ENCODE measurements at places on chromosomes 5 and 9.

GRCh38 chr5:112116371-112116770, 302.7 kb downstream of the EPB41L4A start:
- DNase-seq = no peak

GRCh38 chr5:97628031-97628430, 445.0 kb upstream of the RIOK2 start:
- no peak for DNase-seq

- no peak for DNase-seq
Measured at GRCh38 chr9:12884736-12885395, 110.0 kb downstream of the LURAP1L start.

- no peak for DNase-seq
Measured at GRCh38 chr9:35423499-35423898, 66.4 kb upstream of the RUSC2 start.

GRCh38 chr9:88890546-88890945, 100.7 kb upstream of the S1PR3 start:
- DNase-seq = no peak

- peak; percentile 32 for DNase-seq
Measured at GRCh38 chr5:55994495-55994997, at the start of gene IL6ST. Gene IL6ST, minus strand, starts transcription at chr5:55994963. Its CDS starts 18,685 bp downstream, at chr5:55976278.

GRCh38 chr9:119268985-119269384, 100.2 kb downstream of the BRINP1 start:
- DNase-seq = no peak

DNA sequence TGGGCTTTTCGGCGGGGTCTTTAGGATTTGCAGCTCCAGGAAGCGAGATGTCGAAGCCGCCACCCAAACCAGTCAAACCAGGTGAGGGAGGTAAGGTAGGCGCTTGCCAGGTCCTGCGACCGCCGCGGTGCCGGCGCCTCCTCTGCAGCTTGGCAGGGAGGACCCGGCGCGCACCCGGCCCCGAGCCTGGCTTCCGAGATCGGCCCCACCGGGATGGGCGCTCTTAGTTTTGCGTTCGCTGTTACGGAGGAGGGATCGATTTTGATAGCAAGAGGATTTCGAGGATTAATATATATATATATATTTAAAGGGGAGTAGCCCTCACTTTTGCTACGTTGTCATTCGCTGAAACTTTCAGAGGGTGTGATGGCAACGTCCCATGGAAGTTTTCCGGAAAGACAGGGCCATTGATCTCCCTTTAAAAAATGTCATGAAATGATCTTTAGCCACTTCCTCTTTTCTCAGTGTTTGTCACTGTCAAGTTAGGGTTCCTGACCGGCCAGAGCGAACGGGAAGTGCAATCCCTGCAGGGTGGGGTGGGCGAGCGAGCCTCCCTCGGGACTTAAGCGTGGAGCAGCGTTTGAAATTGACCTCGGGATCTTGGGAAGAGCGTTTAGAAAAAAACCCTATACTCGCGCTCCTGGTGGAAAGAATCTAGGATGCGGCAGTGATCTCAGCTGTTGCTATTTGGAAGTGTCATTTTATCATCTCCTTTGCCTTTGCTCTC, 495 bp downstream of the OSTF1 start:
- DNase-seq = peak; percentile 25

- DNase-seq = peak; percentile 66
Measured at GRCh38 chr5:91225848-91226686, 157.1 kb downstream of the ARRDC3 start.

GRCh38 chr9:82612942-82613341, 450.0 kb downstream of the RASEF start:
- no peak for DNase-seq

GRCh38 chr5:115850744-115851416, 9.1 kb downstream of the AP3S1 start:
- no peak for DNase-seq

- DNase-seq = no peak
Measured at GRCh38 chr5:67065237-67065636, 131.4 kb downstream of the CD180 start.

DNA sequence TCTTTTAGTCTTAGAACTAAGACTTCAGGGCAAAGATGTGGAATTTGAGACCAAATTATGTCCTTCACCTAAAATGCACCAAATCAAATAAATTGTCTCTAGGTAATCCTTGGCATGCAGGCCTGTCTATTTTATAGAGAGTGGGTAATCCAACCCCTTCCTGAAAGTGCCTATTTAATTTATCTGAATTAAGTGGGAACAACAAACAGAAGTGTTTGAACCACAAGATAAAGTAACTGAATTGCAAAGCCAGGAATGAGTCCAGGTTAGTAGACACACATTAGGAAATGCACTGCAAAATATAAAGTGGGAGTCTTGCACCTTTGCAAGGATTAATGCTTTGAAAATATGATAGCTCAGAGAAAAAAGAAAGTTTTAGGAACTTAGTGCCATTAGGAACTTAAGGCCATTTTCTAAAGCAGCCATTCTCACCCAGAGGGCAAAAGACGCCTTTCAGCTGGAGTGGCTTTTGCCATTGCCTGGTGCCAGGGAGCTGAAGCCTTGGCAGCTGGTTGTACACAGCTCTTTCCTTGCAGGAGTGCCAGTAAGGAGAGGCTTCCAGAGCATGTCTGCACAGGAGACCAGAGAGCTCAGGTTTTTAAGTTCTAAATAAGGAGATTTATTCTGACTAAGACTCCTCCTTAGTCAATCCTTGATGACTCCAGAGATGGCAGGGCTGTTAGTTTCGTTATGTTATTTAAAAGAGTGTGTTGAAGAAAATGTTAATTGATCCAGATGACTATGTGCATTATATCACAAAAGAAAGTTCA, 151.7 kb upstream of the ELL2 start:
- no peak for DNase-seq
